Thoracic aorta (tissue), 2 donors: ENCODE measurements at places on chromosomes 4 and X. TPM values are rescaled to one million over a fixed set of nuclear protein-coding genes. Genes with fewer than 3 reads are reported as not detected.

DNA sequence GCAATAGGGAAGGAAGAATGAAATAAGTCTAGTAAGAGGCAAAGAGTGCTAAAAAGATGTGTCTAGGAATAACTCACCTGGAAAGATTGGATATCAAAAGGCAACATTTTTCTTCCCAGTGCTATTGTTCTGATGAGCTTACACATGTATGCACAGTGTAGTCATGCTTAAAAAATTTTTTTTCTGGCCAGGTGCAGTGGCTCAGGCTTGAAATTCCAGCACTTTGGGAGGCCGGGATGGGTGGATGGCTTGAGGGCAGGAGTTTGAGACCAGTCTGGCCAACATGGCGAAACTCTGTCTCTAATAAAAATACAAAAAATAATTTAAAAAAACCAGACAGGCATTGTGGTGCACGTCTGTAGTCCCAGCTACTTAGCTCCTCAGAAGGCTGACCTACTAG, 795.8 kb upstream of the IGFBP7 start:
- no peaks in the 10 kb centered on the region for H3K36me3 ChIP-seq
- H3K4me1 ChIP-seq, result no peaks in the 10 kb centered on the region
- DNase-seq, result no peak
- no peaks in the 10 kb centered on the region for H3K27me3 ChIP-seq
- no peak overlapping the region for H3K4me3 ChIP-seq
- no peak overlapping the region for H3K27ac ChIP-seq

DNA sequence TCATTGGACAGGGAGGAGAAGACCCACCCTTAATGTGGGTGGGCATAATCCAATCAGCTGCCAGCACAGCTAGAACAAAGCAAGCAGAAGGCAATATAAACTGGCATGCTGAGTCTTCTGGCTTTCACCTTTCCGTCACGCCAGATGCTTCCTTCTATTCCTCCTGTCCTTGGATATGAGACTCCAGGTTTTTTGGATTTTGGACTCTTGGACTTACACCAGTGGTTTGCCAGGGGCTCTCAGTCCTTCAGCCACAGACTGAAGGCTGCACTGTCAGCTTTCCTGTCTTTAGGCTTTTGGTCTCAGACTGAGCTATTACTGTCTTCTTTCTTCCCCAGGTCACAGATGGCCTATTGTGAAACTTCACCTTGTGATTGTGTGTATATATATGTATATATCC, 32.2 kb upstream of the UGT2B4 start:
- no peaks in the 10 kb centered on the region for H3K36me3 ChIP-seq
- no peak overlapping the region for H3K4me3 ChIP-seq
- H3K4me1 ChIP-seq, result no peaks in the 10 kb centered on the region
- DNase-seq, result no peak
- H3K27me3 ChIP-seq, result no peaks in the 10 kb centered on the region
- no peak overlapping the region for H3K27ac ChIP-seq

DNA sequence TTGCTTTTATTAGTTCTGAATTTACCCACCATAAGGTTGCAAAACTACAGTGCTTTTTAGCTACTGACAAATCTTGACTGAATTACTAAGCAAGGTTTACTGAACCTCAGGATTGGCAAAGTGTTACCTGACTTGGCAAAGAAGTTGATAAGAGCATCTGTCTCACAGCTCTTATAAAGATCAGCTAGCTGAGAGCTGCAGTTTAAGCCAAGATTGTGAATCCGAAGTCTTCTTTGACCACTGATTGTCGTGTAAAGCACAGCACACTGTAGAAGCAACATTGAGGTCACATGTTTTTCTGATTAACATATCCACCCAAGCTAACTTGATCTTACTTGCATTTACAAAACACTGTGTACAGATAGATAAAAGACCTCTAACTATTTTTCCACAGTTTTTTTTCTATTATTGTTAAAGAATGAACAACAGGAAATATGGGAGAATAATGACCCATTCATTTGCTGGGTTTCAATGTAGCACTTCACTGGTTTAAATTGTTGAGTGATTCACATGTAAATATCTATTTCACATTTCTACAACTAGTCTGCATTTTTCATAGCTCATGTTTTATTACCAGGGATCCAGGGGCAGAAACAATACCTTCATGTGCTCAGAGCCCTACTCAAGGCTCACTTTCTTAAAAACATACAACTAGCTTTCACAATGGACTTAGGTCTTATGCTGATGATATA, 54.0 kb downstream of the METTL14 start:
- no peak for DNase-seq
- H3K4me3 ChIP-seq, result no peak overlapping the region
- H3K27me3 ChIP-seq, result no peaks in the 10 kb centered on the region
- H3K36me3 ChIP-seq, result peaks cover 39% of the 10 kb centered on the region

DNA sequence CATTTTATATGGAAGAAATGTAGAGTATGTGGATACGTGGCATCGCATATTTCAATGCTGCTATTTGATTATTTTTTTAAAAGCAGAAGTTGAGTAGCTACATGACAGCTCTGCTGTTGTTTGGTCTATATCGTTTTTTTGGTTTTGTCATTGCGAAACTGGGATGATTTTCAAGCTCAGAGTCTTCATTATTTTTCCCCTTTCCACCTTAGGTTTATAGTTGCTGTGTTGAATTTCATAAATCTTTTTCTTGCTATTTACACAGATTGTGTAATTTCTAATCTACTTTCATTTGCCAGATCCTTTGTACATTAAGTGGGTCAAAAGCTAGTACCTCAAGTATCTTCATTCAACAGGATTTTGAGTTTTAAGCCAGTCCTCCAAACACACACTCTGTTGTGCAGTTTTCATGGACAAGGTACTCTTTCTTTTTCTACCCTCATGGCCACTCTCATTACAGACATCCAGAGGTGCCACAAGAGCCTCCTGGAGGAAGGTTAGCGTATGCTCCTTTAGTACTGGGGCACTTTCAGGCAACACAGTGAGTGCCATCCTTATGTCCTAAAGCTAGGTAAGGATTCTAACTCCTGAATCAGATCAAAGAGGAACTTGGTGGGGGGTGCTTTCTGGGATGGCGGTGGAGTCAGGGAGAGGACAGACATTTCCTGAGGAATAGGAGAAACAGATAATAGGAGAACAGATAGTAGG, 123.2 kb downstream of the FHIP1A start:
- H3K36me3 ChIP-seq, result no peaks in the 10 kb centered on the region
- H3K27ac ChIP-seq, result no peak overlapping the region

- H3K4me3 ChIP-seq, result no peak overlapping the region
- H3K36me3 ChIP-seq, result no peaks in the 10 kb centered on the region
- no peaks in the 10 kb centered on the region for H3K4me1 ChIP-seq
- DNase-seq, result no peak
- no peaks in the 10 kb centered on the region for H3K27me3 ChIP-seq
Measured at GRCh38 chr4:48203819-48204218, 65.8 kb downstream of the TEC start.

- H3K4me1 ChIP-seq, result no peaks in the 10 kb centered on the region
- H3K36me3 ChIP-seq, result no peaks in the 10 kb centered on the region
- H3K4me3 ChIP-seq, result peak overlapping the region; percentile 41
- DNase-seq, result no peak
- no peaks in the 10 kb centered on the region for H3K27me3 ChIP-seq
Measured at GRCh38 chr4:139651282-139652194, 14.1 kb upstream of the MGST2 start.

GRCh38 chr4:67699603-67700002, 1.4 kb downstream of the UBA6 start:
- no peak for DNase-seq
- H3K27me3 ChIP-seq, result no peaks in the 10 kb centered on the region
- H3K27ac ChIP-seq, result no peak overlapping the region
- H3K36me3 ChIP-seq, result no peaks in the 10 kb centered on the region
- peaks cover 16% of the 10 kb centered on the region for H3K4me1 ChIP-seq

GRCh38 chrX:21674430-21675186, 16.5 kb upstream of the KLHL34 start:
- H3K4me1 ChIP-seq, result no peaks in the 10 kb centered on the region
- no peaks in the 10 kb centered on the region for H3K36me3 ChIP-seq
- no peak overlapping the region for H3K27ac ChIP-seq
- no peak for DNase-seq
- H3K4me3 ChIP-seq, result no peak overlapping the region

DNA sequence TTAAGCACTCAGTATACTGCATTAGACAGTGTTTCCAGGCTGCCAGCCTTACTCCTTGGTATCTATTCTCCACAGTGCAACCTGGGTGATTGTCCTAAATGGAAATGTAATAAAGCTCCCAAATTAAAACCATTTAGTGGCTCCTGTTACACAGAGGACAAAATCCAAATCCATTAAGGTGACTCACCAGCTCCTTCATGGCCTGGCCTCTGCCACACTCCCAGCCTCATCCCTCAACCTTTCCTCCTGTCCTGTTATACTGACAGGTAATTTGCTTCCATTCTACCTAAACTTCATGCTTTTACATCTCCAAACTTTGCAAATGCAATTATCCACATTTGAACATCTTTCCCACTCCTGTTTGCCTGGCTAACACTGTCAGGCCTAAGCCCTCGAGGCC, 140.3 kb downstream of the INPP4B start:
- no peak overlapping the region for H3K27ac ChIP-seq
- no peak for DNase-seq
- H3K36me3 ChIP-seq, result no peaks in the 10 kb centered on the region
- no peak overlapping the region for H3K4me3 ChIP-seq

DNA sequence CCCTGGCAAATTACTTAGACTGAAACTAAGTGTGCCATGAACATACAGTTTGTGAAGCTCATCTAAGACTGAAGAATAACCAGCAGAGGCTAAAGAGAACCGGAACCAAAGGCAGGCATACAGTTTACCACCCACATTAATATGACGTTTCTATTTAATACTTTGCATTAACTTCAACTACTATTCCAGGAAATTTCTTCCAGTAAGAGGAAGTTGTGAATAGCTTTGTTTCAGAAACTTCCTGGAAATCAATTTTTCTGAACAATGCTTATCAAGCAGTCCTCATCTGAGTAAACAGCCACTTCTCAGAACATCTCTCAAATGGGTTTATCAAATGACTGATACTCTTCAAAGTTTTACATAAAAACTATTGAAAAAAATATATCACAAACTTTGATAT, 252.7 kb downstream of the OPHN1 start:
- H3K4me3 ChIP-seq, result no peak overlapping the region
- peaks cover 9% of the 10 kb centered on the region for H3K4me1 ChIP-seq
- H3K27me3 ChIP-seq, result no peaks in the 10 kb centered on the region
- no peak for DNase-seq
- H3K27ac ChIP-seq, result no peak overlapping the region
- H3K36me3 ChIP-seq, result no peaks in the 10 kb centered on the region

DNA sequence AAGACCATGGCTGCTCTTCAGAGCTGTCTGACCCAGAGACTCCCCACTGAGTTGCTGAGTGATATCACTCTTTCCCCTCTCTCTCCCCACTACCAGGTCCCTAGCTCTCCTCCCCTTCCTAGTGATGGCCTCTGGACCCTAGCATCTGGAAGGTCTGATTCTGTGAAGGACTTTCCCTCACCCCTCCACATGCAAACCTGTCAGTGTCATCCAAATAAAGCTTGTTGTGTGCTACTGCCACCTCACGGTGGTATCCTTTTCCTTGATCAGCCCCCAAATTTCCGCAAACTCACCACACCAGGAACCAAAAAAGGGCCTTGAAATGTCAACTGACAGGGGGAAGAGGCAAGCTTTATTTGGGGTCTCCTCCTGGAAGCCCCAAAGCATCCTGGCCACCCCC, 500.2 kb downstream of the IDS start:
- DNase-seq, result no peak
- no peaks in the 10 kb centered on the region for H3K36me3 ChIP-seq
- no peaks in the 10 kb centered on the region for H3K4me1 ChIP-seq
- H3K27ac ChIP-seq, result no peak overlapping the region
- H3K4me3 ChIP-seq, result no peak overlapping the region

- H3K4me1 ChIP-seq, result peaks cover 8% of the 10 kb centered on the region
- H3K36me3 ChIP-seq, result no peaks in the 10 kb centered on the region
- no peak overlapping the region for H3K27ac ChIP-seq
Measured at GRCh38 chr4:18684932-18685331, 663.4 kb upstream of the LCORL start.

GRCh38 chr4:119024102-119024501, 111.5 kb upstream of the MYOZ2 start:
- no peak for DNase-seq
- peak overlapping the region; percentile 85 for H3K27ac ChIP-seq
- H3K4me3 ChIP-seq, result no peak overlapping the region

DNA sequence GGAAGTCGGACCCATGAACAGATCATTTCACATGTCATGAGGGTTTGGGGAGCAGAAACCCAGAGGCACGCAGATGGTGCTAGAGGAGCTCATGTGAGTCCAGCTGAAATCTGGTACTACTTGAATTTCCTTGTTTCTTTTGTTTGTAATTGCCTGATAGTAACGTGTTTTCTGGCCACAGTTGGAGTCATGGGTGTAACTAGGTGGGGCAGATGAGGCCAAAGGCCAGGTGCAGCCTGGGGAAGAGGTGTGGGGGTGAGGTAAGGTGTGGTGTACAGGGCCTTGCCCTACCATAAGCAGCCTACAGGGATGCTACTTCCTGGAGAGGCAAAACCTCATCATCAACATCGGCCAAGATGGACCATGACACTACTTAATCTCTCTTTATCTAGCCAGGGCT, 271.4 kb downstream of the PTTG2 start:
- no peaks in the 10 kb centered on the region for H3K36me3 ChIP-seq
- no peak for DNase-seq
- no peak overlapping the region for H3K27ac ChIP-seq
- H3K4me3 ChIP-seq, result no peak overlapping the region

DNA sequence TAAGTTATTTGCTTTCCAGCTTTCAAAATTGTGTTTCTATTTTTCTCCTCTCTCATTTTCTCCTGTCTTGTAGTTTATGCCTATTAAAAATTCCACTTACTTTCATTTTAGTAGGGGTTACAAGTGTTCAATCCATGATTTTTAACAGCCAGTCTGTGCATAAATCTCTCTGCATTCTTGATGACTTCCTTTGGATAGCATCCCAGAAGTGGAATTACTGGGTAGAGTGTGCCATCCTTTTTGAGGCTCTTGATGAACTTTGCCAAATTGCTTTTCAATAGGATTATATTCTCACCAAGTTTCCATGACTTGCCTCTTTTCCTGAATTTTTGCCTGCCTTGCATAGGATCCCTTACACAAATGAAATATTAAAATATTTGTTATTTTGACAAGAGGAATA, 58.5 kb downstream of the DIPK2B start:
- no peak overlapping the region for H3K4me3 ChIP-seq
- H3K27me3 ChIP-seq, result no peaks in the 10 kb centered on the region
- H3K36me3 ChIP-seq, result no peaks in the 10 kb centered on the region
- no peak for DNase-seq
- H3K4me1 ChIP-seq, result no peaks in the 10 kb centered on the region

ZMYM3 gene
- 21.9 TPM for total RNA-seq

HSFX4 gene
- total RNA-seq, result not detected

GUCY1B1 gene
- 32.7 TPM for total RNA-seq

NXF2B gene
- total RNA-seq, result not detected

ADRA2C gene
- 105 TPM for total RNA-seq

MYOZ2 gene
- total RNA-seq, result 11.5 TPM

AGTR2 gene
- not detected for total RNA-seq

MAGEA3 gene
- total RNA-seq, result not detected

TEX13C gene
- not detected for total RNA-seq

GPR143 gene
- total RNA-seq, result not detected
